ENCODE measurements at places on chromosomes 12 and 14.

GRCh38 chr12:2169940-2170339, 117.2 kb downstream of the CACNA1C start:
- DNase-seq = no peak

- no peak for DNase-seq
Observed at GRCh38 chr14:91968280-91968679, 20.8 kb upstream of the FBLN5 start.

- DNase-seq = no peak
Observed at GRCh38 chr12:7175493-7175892, 14.0 kb upstream of the PEX5 start.

DNA sequence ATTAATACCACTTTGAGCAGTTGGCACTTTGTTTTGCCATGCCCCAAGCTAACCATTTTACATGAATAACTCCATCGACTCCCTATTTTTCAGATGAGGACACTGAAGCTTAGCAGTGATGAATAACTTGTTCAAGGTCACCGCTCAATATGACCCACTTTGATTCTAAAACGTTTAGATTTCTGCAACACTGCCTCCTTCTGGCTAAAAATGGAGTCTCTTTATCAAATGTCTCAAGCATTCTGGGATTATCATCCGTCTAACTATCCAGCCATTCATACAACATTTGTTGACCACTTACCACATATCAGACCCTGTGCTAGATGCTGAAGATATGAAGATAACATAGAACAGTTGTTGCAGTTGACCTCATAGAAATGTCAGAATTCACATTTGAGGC, 298.0 kb downstream of the PPFIA2 start:
- no peak for DNase-seq

- no peak for DNase-seq
Observed at GRCh38 chr12:52818887-52819420, 5.0 kb upstream of the KRT4 start.

DNA sequence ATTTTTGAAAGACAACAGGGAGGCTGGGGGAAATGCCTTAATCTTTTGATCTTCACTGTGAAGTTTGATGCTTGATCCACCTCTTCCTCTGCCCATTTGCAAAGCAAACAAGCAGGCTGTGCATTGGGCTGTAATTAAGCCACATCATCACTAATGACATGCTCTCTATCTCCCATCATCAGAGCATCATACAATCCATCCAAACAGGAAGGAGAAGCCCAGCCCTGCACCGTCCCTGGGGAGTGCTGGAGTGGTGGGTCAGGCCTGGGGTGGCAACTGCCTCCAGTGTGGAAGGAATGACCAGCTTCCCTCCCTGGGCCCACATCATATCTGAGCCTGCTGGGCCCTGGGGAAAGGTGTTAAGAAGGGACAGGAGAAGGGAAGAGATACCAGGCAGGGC, 6.9 kb upstream of the KRT74 start:
- DNase-seq = no peak

DNA sequence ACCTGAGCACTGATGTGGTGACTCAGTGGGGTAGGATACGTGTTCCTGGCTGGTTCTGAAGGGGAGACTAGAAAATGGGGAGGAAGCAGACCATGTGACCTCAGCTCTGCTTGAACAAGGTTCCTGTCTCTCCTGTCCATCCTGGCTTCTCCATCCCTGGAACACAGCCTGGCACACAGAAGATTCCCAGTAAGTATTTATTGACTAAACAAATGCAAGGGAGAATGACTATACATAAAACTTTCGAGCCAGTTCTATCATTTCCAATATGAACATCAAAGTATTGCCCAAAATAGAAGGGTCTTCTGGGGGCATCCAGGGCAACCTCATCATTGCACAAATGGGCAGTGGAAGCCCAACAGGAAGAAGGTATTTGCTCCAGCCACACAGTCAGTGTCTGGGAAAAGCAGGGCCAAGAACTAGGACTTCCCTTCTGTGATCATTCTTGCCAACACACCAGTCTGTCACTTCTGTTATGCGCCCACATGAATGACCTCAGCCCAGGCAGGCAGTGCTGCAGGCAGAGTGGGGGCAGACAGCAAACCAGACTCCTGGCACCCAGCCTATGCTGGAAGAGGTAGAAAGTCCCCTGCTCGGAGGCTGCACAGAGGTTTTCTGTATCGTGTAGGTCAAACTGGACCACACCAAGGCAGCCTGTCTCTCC, 5.6 kb upstream of the SERPINA9 start:
- DNase-seq = no peak

- DNase-seq = no peak
Observed at GRCh38 chr12:68237078-68237477, 11.5 kb upstream of the IL26 start.

DNA sequence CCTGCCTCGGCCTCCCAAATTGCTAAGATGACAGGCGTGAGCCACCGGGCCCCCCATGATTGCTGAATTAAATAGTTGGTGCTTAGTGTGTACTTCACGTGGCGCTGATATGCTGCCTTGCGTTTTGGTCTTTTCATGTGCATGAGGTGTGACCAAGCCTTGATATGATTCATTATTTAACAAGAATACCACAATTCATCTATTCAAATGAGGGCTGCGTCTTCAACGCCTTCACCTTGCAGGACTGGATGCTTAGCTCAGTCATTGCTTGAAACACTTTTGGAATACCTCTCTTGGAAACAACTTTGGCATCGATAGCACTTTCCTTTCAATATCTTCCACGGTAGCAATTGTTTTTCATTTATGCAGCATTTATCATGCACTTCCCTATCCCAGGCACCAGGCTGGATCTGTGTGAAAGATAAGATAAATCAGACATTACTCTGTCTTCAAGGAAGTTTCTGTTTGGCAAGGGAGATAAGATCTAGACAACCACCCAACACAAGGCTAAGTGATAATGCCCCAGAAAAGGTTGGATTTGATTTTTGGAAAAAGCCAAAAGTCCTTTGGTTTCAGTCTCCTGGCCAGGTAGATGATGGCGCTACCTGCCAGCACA, 1.3 kb upstream of the TEAD4 start:
- no peak for DNase-seq

DNA sequence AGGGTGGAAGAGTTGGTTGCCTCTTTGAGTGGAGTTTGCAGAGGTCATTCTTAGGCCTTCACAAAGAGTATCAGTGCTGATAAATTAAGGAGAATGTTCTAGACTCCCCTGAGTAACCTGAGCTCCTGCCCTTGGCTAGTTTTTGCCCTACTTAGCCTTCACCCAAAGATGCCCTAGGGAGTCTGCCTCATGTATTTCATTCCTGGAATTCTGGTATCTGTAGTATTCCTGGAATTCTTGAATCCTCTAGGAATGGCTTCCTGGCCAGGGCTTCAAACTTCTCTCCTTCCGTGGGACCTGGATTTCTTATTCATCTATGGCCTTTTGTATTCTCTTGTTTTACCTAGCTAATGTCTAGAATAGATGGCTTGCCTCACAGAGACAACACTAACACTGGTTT, 701.1 kb downstream of the NOVA1 start:
- DNase-seq = no peak

DNA sequence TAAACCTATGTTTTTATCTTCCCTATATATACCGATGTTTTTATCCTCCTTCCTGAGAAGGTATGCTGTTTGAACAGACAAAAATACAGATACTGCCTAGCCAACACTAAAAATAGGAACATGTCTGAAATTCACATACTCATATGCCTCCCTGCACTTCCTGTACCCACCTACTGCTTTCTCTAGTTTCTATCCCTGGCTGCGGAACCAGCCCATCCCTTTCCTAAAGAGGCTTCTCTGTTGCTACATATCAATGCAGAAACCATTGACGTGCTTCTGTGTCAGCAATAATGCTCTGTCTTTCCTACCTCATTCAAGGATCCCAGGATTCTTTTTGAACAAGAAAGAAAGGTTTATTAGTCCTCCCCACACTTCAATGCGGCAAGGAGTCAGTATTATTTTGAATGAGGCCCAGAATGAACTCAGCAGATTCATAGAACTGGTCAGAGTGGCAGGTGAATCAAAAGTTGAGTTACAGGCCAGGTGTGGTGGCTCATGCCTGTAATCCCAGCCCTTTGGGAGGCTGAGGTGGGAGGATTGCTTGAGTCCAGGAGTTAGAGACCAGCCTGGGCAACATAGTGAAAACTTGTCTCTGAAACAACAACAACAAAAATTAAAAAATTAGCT, 67.8 kb upstream of the NAP1L1 start:
- DNase-seq = no peak

DNA sequence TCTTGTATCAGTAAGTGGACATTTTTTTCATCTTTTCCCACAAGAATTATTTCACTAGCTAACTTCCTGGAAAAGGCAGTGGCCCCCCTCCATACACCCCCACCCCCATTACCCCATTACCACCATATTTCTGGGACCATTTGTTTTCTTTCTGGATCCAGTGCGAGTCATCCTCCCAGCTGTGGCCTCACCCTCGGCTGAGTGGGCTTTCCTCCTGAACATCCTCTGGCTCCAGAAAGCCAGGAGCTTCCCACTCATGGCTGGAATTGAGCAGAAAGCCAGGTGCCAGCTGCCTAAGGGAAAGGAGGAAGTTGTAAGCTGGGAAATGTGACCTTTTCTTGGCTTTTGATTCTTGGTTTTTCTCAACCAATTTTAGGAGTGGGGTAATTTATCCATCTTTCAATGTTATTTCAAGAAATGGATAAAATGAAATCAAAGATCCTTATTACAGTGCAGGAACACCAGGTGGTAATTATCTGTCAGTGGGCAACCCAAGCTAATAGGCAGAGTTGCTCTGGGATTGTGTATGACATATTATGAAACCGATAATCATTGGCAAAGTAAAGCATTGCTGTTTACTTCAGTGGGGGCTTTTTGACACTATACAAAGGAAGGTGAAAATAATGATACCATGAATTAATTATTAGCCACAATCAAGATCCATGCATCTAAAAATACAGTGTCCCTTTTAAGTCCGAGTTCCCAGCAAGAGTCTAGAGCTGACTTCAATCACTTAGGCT, 124.6 kb downstream of the KICS2 start:
- no peak for DNase-seq

GRCh38 chr12:79561401-79562132, 129.2 kb downstream of the PAWR start:
- DNase-seq = no peak

DNA sequence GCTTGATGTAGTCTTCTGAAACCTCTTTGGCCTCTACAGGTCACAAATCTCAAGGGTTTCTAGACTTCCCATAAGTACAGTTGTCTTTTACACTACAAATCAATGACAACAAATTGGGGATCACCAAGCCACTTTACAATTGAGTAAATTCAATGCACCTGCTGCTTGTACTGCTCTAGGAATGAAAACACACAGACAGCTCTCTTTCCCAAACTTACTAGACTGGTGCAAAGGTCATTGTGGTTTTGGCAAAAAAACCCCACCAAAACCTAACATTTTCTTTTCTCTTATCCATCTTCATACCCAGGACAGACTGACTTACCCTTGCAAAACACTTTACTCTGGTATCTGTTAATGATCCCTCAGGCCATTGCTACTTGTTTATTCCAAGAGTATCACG, 2.7 kb downstream of the M6PR start:
- DNase-seq = no peak

DNA sequence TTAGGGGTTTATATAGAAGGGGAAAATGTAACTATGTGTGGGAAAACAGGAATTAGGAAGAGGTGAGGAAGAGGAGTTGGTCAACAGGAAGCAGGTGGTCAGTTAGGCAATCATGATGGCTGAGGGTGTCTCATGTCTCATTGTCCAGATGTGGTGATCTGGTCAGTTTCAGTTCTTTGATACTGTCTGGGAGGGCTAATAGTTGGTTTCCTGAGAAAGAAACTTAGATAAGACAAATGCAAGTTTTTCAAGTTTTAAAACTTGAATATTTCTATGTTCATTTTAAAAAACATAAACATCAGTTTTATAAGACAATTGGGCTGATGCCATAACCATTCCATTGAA, 1121.8 kb upstream of the USP15 start:
- DNase-seq = no peak

GRCh38 chr12:87413784-87414183, 615.4 kb downstream of the C12orf50 start:
- DNase-seq = no peak

DNA sequence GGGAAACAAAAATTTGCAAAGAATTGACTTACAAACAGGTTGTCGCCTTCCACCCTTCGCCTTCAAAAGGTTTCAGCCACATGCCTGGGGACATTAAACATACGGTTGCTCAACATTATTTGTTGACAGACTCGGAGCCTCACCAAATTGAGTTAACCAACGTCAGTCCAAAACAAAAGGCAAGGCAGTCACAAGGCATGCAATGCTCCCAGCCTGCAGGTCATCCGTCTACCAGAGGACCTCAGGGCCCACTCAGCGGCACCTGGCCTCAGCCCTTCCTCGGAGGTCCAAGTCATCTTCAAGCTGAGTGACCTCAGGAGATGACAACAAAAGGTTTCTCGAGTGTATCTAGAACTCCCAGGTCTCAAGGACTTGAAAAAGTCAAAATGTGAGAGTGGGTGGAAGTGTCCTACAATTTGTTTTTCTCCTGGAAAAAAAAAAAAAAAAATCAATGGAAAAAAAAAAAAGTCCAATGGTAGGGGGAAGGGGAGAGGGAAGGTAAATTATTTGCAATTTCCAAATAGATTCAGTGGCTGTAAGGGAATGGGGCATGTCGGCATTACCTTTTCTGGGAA, 64.3 kb downstream of the KDM2B start:
- DNase-seq = no peak

GRCh38 chr12:26341491-26341890, 146.1 kb downstream of the SSPN start:
- DNase-seq = no peak

GRCh38 chr12:109302358-109302757, 6.7 kb downstream of the FOXN4 start:
- DNase-seq = no peak

GRCh38 chr14:91378930-91379578, 38.6 kb downstream of the CCDC88C start:
- no peak for DNase-seq

- DNase-seq = no peak
Observed at GRCh38 chr12:54603872-54604271, 15.4 kb upstream of the PPP1R1A start.
